ENCODE measurements at places on chromosomes 7 and 10.

- peak; percentile 41 for DNase-seq
These were observed 924 bp downstream of the BMPR1A start for GRCh38 chr10:86757113-86757972.

- DNase-seq = no peak
These were observed 116.0 kb upstream of the PCGF5 start for GRCh38 chr10:91104193-91105041.

GRCh38 chr10:7258948-7259523 is 151.8 kb downstream of the SFMBT2 start:
- no peak for DNase-seq

GRCh38 chr10:74928742-74929191 is 102.4 kb downstream of the KAT6B start:
- no peak for DNase-seq

- DNase-seq = no peak
These were observed 3.9 kb downstream of the MDH2 start for GRCh38 chr7:76051840-76052239.

GRCh38 chr7:36613031-36613614 is 111.2 kb downstream of the AOAH start:
- no peak for DNase-seq

DNA sequence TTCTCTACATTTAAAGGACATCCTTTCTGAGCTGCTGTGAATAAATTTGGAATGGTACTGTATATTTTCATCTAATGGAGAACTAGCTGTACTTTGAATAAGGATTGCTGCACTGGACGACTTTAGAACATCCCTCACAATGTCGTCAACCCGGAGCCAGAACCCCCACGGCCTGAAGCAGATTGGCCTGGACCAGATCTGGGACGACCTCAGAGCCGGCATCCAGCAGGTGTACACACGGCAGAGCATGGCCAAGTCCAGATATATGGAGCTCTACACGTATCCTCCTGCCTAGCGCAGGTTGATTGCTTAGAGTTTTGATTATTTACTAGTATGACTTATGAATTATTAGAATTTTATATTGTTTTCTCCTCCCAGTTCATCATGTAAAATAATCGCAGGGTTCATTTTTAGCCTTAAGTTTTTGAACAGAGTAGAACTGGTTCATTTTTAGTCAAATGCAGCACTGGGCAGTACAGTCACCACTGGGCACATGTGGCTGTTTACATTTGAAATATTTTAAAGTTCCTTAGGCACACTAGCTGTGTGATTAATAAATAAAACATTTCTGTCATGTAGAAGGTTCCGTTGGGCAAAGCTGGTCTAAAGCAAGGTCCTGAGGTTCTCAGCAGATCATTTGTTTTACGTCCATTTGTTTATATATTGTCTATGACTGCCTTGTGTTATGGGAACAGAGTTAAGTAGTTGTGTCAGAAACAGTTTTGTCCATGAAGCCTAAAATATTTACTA is 31.5 kb downstream of the CUL1 start:
- DNase-seq = no peak

- no peak for DNase-seq
These were observed 176.7 kb upstream of the ZNF32 start for GRCh38 chr10:43825421-43825820.

DNA sequence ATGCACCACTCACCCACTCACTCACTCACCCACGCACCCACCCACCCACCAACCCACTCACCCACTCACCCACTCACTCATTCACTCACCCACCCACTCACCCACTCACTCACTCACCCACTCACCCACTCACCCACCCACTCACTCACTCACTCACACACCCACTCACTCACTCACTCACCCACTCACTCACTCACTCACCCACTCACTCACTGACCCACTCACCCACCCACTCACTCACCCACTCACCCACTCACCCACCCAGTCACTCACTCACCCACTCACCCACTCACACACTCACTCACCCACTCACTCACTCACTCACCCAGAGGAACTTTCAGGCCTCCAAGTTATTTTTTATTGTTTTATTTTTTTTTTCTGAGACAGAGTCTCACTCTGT is 93.1 kb upstream of the MKI67 start:
- no peak for DNase-seq

DNA sequence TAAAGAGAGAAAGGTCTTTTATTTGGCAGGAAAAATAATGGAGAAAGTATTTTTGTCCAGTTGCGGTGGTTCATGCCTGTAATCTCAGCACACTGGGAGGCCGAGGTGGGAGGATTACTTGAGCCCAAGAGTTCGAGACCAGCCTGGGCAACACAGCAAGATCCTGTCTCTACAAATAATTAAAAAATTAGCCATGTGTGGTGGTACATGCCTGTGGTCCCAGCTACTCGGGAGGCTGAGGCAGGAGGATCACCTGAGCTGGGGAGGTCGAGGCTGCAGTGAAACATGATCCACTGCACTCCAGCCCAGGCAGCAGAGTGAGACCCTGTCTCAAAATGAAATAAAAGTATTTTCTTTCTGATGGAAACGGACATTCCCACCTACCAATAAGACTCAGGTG is 77.8 kb upstream of the MKRN1 start:
- no peak for DNase-seq

- no peak for DNase-seq
These were observed 37.0 kb upstream of the CASD1 start for GRCh38 chr7:94472608-94473007.

DNA sequence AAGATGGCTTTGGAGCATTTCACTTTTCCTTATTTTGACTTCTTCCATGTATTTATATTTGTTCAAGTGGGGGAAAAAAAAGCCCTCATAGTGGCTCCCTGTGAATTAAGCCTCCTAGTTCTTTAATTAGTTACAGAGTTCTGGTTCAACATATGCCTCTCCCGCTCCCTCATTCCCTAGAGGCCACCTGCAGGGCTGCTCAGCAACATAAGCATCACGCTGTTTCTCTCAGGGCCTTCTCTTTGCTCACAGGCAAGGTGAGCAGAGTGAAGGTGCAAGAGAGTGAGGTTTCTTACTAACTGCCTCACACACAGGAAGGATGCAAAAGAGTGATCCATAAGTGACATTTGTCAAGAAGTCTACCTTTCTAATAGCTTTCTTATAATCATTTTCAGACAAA is 196.7 kb downstream of the SEMA3E start:
- DNase-seq = no peak

DNA sequence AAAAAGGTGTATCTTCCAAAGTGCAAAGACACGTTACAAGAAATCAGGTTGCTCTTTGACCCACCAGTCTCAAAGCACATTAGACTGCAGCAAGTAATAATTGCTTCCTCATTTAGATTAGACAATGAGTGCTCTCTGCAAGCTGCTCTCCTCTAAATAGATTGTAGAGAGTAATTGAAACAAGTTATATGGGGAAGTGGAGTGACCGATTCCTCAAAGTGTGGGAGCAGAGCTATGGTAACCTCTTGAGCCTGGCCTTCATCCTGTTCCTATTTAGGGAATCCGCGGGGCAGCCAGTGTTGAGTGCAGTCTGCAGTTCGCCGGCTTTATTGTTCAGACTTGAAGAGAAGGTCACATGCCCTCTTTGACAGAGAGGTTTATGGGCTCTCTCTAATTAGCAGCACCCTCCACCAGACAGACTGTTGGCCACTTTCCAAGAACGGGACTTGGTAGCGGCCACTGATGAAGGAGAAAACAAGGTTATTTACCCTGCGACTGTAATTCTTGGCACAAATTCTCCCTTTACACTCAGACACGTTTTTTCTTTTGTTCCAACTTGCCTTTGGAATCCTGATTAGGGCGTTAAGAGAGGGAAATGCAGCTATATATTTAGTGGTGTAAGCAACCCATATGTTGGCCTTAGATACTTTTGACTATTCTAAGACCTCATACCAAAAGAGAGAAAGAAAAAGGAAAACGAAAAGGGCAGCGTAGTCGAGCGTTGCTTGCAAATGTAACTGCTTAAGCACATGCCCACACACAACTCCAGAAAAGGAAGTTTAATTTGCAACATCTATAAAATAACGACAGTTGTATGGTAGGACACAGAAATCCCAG is 107.5 kb downstream of the REEP3 start:
- peak; percentile 88 for DNase-seq

DNA sequence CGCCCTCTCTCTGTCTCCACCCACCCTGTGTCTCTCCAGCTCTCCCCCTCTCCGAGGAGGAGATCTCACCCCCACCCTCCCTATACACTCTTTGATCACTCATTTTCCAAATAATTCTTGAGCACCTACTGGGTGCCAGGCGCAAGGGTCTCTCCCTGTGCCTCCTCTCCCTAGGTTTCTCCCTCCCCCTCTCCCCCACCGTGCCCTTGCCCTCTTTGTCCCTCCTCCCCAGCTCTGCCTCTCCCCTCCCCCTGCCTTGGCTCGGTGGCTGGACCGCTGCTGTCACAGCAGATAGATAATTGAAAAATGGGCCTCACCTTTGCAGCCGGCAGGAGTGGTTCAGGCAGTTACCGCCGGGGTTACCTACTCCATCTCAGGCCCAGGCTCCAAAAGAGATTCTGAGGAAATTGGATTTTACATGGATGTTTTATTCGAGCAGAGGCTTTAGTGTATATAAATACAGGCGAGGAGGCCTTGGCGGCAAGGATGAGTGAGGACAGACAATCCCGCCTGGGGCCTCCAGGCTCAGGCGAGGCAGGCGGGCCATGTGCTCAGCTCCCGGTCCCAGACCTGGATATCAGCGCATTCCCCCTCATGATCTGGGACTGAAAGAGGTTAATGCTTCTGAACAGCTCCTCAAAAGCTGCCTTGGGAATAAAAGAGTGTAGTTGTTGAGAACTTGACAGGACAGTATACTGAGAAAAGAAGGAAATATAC is 60.8 kb upstream of the BTRC start:
- DNase-seq = no peak

DNA sequence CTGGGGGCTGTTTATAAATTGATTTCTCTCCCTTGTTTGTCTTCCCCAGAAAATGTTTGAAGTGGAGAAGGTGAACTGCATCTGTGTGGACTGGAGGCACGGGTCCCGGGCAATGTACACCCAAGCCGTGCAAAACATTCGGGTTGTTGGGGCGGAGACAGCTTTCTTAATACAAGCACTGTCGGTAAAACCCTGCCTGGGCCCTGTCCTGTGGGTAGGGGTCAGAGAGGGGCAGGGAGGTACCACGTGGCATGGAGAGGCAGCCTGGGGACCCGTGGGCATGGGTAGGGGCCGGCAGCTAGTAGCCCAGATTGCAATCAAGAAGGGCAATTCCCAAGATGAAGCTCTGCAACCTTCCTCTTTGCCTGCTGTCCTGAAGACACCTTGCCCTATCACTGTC is 6.1 kb downstream of the PNLIPRP2 start:
- no peak for DNase-seq

DNA sequence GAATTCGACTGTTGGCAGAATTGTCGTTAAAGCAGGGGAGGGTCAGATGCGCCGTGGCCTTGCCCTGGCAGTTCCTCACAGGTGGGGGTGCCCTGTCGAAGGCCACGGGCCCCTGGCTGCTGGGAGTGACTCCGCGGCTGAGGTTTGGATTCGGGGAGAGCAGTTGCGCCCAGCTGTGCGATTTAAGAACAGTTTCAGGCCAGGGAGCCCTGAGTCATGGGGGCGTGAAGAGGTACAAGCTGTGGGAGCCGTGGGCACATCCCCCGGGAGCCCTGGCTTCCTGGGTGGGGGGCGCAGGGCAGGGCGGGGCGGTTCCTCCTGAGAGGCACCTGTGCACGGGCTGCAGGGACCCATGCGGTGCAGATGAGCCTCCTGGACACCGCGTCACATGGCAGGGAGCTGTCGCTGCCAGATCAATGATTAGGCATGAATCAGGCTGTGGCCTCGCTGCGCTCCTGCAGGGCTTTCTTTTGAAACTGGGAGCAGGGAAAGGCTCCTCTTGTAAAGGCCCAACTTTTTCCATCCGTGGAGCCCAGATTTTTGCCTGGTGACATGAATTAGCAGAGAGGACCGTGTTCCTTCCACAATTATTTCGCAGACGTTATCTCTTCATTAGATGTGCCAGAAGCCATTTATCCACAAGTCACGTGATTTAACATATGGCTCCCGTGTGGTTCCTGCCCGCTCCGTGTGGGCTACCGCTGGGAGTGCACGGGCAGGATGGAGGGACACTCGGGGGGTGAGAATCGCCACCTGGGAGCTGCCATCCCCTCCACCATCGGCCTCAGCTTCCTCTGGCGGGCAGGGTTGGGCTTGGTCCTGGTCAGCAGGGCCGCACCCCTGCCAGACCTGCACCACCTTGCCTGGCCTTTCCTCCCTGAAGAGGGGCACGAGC is 918 bp downstream of the PWWP2B start:
- no peak for DNase-seq

DNA sequence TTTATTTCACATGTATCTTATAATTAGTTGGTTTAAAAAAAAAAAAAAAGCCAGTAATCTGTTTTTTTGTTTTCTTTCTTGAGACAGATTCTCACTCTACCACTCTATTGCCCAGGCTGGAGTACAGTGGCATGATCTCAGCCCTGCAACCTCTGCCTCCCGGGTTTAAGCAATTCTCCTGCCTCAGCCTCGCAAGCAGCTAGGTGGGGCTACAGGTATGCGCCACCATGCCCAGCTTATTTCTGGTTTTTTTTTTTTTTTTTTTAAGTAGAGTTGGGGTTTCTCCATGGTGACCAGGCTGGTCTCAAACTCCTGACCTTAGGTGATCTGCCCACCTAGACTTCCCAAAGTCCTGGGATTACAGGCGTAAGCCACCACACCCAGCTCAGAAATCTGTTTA is 34.1 kb upstream of the CAPZA2 start:
- no peak for DNase-seq

- DNase-seq = no peak
These were observed 121.6 kb upstream of the UNC5B start for GRCh38 chr10:71090801-71091200.

DNA sequence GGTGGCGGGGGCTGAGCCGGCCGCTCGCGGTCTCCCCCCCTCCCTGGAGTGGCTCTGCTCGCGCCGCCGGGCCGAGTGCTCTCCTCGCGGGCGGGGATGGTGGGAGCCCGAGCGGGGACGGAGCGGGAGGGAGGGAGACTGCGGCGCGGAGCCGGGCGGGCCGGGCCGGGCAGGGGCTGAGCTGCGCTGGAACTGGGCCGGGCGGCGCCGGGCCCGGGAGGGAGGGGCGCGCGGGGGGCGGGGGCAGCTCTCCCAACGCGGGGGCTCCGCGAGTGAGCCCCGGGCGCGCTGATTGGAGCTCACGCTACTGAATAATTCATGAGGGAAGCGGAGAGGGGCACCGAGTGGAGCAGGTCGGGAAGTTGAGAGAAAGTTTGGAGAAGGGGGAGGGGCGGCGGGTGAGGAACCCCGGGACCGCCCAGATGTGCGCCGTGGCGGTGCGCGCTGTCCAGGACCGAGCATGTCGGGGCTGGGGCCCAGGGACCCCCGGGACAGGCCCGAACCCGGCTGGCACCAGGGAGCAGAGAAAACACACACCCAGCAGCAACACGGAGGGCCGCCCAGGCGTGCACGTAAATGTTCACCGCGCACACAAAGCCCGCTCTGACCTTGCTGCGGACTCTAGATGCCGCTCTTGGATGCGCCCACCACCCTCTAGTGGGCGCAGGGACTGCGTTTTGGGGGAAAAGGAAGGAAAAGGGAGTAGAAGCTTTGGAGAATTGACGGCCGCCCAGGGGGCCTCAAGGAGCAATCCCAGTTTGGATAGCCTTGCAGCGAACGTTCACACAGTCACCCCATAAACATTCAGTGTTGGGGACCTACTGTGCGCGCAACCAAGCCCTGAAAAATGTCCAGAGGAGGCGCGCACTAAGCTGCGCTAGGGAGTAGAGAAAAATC is at the start of gene EPHB4:
EPHB4 (minus strand) TSS at position 194 of the 897 bp plus-strand sequence. CDS start 493 bp downstream, outside the sequence.
- peak; percentile 5 for DNase-seq

Measured in NCI-H446 (cell line).